Neuronal stem cell (in vitro differentiated cells): ENCODE measurements at places on chromosomes 6 and 20.

DNA sequence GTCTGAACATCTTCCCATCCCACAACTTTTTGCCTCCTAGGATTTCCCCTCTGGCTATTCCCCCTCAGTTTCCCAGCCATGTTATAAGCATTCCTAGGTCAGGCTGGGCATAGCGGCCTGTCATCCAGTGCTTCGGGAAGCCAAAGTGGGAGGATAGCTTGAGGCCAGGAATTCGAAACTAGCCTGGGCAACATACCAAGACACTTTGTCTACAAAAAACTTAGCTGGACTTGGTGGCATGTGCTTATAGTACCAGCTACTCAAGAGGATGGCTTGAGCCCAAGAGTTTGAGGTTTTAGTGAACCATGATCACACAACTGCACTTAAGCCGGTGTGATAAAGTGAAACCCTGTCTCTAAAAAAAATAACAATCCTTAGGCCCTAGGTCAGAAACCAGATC, 447.4 kb downstream of the KIF16B start:
- DNase-seq, result no peak

GRCh38 chr6:48986845-48987244, 476.2 kb downstream of the MMUT start:
- no peak for DNase-seq

DNA sequence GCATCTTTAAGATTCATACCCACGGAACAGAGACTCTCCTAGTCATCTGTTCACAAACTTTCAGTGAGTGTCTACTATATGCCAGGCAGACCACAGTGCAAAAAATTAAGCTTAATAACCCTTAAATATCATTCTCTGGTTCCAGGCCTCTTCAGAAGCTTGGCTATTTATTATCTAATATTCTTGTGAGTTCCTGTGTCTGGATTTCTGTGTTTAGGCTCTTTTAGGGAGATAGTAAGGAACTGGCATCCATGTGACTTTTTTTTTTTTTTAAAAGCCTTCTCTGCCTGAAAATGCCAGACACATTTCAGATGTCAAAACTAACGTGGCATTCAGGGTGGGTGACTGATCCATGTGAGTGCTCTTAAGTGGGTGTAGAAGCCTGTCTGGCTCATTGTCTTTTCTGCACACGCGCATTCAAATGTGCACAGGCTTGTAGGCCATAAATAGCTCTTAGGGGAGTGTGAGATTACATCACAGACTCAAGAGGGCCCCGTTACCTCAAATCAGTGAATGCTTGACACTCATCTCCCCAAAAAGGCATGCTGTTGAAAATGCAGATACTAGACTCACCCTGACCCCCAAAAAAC, 141.9 kb downstream of the GMPR start:
- DNase-seq, result no peak

DNA sequence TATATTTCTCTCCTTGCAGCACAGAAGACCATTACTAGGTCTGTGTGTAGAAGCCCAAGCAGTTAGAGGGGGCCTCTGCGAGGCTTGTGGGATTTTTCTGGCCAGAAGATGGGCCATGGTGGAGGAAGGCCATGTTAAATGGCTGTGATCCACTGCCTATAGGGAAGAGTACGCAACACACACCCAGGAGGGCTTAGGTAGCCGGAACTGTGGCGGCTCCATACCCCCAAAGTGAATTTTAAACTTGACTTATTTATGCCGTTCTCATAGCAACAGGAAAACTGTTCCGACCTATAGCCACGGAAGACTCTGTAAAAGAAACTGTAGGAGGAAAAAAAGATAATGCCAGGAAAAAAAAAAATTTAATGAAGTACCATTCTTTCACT, 69.5 kb downstream of the SLX4IP start:
- DNase-seq, result no peak

DNA sequence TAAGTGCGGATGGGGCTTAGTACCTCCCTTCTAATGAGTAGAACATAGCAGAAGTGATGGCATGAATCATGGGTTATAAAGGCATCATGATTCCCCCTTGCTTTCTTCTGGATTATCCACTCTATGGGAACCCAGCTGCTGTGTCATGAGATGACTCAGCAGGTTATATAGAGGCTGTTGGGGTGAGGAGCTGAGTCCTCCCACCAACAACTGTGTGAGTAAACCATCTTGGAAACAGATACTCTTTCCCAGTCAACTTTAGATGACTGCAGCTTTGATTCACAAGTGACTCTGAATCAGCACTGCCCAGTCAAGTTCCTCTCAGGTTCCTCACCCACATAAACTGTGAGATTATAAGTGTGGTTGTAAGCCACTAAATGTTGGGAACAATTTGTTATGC, 46.3 kb downstream of the FAM83B start:
- no peak for DNase-seq

DNA sequence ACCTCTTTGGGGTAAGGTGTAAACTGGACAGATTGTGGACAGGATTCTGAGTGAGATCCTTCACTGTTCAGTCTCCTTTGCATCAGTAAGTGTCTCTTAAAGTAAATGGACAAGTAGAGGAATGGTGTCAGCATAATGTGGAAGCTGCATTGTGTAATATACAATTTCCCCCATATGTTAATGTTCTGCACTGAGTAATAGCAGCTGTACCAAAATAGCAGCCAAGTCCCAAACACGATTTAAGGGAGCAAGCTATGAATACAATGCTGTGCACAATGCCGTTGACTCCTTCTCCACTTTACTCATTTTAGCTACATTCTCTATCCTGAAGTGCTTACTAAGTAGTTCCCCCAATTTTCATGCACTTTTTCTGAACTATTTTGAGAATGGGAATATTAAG, 21.1 kb upstream of the TRIM26 start:
- no peak for DNase-seq

DNA sequence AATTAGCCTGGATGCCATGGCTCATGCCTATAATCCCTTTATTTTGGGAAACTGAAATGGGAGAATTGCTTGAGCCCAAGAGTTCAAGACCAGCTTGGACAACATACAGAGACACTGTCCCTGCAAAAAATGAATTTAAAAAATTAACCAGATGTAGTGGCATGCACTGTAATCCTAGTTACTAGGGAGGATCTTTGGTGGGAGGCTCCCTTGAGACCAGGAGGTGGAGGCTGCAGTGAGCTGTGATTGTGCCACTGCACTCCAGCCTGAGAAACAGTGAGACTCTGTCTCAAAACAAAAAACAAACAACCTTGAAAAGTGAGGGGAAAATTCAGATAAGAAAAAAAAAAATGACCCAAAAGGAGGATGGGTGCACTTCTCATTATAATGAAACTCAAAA, 23.4 kb downstream of the CAP2 start:
- DNase-seq, result no peak

GRCh38 chr6:145235207-145235606, 500.1 kb downstream of the EPM2A start:
- DNase-seq, result no peak

DNA sequence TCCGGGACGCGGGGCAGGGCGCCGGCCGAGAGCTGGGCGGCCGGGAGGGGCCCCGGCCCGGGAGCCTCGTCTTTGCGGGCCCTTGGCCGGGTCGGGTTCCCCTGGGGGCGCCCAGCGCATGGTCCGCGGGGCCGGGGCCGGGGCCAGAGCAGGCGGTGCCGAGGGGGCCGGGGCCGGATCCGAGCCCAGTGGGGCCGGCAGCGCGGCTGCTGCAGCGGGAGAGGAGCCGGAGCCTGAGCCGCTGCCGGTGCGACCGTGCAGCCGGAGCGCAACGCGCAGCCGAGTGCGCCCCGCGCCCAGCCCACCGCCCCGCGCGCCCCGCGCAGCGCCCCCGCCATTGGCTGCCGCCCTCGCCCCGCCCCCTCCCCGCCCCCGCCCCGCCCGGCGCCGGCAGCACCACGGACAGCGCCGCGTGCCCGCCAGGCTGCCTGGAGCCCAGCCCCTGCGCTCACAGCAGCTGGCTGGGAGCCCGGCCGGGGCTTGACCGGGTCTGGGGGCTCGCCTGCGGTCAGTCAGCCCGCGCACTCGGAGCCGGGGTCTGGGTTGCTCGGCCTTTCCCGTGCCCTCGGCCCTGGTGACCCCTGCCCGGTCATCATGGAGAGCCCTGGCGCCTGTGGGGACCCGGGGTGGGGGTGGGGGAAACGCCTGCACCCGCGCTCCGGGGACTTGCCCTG, at the start of gene HRH3:
Gene HRH3, minus strand, starts transcription at position 287 of the 674 bp plus-strand sequence. CDS start 308 bp downstream, outside the sequence.
- DNase-seq, result peak; percentile 78

DNA sequence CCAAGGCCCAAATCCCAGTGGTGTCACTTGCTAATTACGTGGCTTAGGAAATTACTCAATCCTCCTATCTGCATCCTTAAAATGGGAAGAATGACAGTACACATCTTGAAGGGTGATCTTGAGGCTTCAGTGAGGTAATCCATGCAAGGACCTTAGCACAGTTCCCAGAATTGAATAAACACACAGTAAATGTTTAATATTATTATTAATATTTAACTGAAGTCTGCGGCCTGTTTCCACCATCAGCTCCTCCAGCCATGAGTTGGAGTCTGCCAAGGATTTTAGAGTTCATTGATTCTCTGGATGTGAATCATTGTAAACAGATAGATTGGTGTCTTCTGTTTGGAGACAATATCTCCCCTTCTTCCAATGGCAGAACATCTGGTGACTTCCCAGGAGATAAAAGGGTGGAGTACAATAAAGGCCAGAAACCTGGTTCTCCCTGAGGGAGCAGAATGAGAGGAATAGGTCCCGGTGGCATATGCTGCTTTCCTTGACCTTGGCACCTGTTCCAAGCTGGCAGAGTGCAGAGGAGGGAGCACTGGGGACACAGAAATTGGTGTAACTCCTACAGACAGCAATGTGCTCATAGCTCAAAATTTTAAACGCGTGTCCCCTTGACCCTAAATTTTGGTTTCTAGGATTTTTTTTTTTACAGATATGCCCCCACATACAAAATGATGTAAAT, 25.4 kb downstream of the UNC5CL start:
- DNase-seq, result no peak

DNA sequence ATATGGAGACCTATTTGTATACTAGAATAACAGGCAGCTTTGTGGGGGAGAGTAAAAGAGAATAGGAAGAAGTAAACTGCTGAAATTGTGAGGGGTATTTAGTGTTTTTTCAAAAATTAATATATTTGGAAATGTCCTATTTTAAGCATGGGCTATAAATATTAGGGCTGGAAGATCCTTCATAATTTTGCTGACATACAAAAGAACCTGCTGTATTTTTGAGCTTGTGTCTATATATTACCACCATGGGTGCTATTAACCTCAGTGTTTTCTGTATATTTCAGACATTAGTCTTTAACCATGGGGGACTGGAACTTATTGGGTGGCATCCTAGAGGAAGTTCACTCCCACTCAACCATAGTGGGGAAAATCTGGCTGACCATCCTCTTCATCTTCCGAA, at the start of gene GJA10:
Gene GJA10, plus strand, starts transcription at position 301 of the 400 bp plus-strand sequence. Its CDS starts 0 bp downstream, at position 301.
- DNase-seq, result no peak
